ENCODE measurements at places on chromosomes 4 and X.

GRCh38 chr4:176840166-176840565 lies 47.4 kb upstream of the VEGFC start:
- DNase-seq = no peak

DNA sequence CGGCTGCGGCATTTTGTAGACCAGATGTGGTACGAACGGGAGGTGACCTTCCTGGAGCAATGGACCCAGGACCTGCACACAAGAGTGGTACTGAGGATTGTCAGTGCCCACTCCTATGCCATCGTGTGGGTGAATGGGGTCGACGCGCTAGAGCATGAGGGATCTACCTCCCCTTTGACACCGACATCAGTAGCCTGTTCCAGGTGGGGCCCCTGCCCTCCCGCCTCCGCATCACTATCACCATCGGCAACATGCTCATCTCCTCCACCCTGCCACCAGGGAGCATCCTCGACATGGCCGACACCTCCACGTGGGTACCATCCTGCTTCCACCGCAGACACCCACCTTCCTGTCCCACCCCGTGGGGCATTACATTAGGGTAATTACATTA lies 46.2 kb downstream of the SMARCA5 start:
- no peak for DNase-seq

- no peak for DNase-seq
Observed at GRCh38 chrX:54447461-54447860, 7.3 kb downstream of the TSR2 start.

DNA sequence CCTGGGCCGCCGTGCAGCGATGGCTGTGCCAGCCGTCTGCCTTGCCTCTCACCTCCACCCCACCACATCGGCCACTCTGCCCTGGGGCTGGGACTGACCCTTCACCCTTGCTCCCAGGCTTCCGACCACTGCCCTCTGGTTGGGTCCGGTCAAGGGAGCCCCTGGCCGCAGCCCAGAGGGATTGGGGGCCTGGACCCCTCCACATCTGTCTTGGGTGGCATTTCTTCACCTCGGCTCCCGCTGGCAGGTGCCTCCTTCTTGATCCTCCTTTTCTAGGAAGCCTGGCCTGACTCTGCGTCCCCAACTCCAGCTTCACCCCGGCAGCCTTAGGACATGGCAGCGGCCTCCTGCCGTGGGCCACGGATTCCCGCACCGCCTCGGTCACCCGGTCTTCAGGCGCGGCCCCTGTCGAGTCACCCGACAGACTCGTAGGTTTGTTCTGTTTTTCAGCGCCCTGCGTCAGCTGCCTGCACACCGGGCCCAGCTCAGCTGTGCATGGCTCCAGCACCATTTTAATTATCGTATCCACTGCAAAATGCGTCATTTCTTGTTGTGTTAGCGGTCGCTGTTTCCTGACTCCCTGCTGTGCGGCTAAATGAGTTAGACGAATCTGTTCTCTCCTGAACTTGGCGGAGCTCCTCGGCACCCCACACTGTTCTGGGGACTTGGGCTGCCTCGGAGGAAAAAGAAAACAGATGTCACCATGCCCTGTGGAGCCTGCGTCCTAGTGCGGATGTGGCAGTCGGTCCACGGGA lies 124.0 kb downstream of the FAM53A start:
- no peak for DNase-seq

GRCh38 chr4:142493255-142494110 lies 352.6 kb downstream of the INPP4B start:
- DNase-seq = no peak

GRCh38 chr4:77194366-77194765 lies 37.4 kb downstream of the CCNG2 start:
- DNase-seq = no peak

- DNase-seq = no peak
Observed at GRCh38 chr4:152634110-152634760, 45.6 kb downstream of the TMEM154 start.

DNA sequence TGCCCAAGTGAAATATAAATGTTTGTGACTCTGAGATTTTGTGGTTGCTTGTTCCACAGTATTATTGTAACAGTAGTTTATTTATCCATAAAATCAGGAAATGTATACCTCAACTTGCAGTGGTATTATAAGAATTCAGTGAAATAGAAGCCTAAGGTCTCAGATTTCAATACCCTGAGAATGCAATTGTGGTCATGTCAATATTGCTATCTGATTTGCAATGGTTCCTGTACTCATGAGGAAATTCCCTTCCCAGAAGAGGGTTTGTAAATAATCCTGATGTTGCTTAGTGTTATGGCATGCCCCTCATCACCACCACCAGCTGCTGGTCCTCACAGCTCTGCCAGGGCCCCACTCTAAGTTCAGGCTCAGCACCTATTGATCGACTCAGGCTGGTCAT lies 67.8 kb downstream of the SLC34A2 start:
- no peak for DNase-seq

GRCh38 chr4:98283219-98284189 lies 22.3 kb downstream of the RAP1GDS1 start:
- no peak for DNase-seq
